NCI-H1930 (cell line): ENCODE measurements at places on chromosomes 13 and 19.

DNA sequence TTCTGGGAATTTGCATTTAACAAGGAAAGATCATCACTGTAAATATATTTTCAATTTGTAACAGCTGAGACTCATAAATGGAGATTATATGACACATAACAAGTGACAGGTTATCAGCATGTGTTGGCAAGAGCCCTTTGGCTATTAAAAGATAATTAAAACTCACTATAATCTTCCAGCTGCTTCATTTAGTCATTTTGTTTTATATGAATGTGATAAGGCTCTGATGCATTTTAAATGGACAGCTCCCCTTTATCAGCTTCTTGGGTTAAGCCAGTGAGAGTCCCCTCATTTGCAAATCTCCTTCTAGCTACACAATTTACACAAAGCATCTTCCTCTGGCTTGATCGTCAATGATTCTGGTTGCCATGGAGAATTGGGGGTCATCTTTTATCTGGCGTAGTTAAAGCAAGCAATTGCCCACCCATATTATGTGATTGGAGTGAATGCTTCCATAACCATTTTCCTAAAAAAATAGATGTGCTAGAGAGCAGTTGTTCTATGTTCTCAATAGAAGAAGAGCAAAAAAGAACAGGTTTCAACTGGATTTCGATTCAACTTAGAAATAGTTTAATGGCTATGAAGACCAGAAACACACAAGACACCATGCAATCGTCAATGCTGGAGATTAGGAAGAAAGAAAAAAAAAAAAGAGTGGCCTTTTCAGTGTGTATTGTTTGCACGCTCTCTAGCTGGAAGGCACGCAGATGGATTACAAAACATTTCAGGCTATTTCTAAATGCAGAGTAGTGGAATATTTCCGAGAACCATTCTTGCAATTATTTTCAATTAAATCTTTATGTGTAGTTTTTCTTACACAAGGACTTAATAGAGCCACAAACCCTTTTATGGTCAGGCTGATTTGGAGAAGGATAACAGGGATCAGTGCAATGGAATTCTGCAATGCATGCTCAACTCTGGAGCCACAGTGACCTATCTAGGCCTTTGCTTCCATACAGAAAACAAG lies 27.4 kb downstream of the STARD13 start:
- DNase-seq, result no peak

- DNase-seq, result no peak
Measured at GRCh38 chr13:108269601-108270328, at the start of gene TNFSF13B. Gene TNFSF13B, plus strand, starts transcription at chr13:108269718. Its CDS starts 178 bp downstream, at chr13:108269896.

DNA sequence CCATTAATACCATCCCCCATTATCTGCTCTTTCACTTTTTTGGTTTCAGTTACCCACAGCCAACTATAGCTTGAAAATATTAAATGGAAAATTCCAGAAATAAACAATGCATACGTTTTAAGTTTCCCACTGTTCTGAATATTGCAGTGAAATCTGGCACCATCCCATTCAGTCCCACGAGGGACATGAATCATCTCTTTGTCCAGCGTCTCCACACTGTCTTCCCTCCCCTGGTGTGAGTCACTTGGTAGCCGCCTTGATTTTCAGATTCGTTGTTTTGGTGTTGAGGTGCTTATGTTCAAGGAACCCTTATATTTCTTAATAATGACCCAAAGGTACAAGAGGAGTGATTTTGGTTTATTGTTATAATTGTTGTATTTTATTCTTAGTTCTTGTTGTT lies 246.1 kb downstream of the DCT start:
- DNase-seq, result no peak

DNA sequence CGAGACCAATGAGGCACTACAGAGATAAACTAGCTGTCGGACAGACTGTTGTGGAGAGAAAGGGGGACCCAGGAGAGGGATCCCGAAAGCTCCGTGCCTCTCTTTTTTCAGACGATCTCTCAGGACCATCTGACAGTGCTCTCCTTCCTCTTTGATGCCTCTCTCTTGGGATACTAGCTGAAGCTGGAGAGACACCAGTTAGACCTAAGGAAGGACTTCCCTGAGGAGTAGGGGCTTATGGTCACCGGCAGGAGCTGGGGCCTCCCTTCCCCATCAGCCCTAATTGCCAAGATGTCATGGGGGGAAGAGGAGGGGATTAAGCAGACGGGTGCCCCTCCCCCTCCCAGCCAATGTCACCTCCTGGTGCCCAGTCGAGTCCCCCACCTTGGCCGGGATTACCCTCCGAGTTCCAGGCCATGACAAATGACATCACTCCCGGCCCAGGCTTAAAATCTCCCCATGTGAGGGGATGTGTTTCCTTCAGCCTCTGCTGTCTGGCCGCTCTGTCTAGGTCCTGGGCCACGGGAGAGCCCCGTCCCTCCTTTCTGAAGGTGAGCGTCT lies at the start of gene CRX:
CRX (plus strand) TSS at position 478 of the 561 bp plus-strand sequence. CDS start 12,507 bp downstream, outside the sequence.
- DNase-seq, result no peak

GRCh38 chr19:1616875-1617274 lies 11.6 kb upstream of the UQCR11 start:
- no peak for DNase-seq

GRCh38 chr19:13993590-13994300 lies 12.4 kb downstream of the RFX1 start:
- DNase-seq, result no peak

GRCh38 chr13:101416181-101417042 lies at the start of gene NALCN:
Gene NALCN, minus strand, starts transcription at chr13:101416508. Its CDS starts 17,382 bp downstream, at chr13:101399126.
- peak; percentile 44 for DNase-seq

GRCh38 chr19:12884202-12884601 lies 2.8 kb downstream of the KLF1 start:
- no peak for DNase-seq

GRCh38 chr13:111975539-111976473 lies 91.1 kb upstream of the SOX1 start:
- no peak for DNase-seq

- no peak for DNase-seq
Measured at GRCh38 chr19:3124630-3125029, 11.2 kb upstream of the GNA15 start.

- no peak for DNase-seq
Measured at GRCh38 chr19:37953171-37953917, 46.3 kb downstream of the SIPA1L3 start.

DNA sequence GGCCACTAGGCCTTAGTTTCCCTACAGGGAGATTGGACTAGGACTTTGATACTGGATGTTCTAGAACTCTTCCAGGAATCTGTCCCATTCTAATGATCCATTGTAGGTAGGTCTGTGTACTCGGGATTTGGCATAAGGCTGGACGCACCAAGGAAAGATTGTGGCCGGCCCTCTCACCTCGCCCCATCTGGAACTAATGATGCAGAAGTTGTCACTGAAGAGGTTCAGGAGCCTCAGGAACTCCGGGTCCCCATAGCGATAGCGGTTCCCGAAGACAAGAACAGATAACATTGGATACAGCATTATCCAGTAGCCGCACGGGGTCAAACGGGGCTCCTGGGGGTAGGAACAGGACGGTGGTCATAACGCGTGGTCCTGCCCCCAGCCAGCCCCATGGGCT lies 11.2 kb downstream of the EGLN2 start:
- DNase-seq, result no peak

DNA sequence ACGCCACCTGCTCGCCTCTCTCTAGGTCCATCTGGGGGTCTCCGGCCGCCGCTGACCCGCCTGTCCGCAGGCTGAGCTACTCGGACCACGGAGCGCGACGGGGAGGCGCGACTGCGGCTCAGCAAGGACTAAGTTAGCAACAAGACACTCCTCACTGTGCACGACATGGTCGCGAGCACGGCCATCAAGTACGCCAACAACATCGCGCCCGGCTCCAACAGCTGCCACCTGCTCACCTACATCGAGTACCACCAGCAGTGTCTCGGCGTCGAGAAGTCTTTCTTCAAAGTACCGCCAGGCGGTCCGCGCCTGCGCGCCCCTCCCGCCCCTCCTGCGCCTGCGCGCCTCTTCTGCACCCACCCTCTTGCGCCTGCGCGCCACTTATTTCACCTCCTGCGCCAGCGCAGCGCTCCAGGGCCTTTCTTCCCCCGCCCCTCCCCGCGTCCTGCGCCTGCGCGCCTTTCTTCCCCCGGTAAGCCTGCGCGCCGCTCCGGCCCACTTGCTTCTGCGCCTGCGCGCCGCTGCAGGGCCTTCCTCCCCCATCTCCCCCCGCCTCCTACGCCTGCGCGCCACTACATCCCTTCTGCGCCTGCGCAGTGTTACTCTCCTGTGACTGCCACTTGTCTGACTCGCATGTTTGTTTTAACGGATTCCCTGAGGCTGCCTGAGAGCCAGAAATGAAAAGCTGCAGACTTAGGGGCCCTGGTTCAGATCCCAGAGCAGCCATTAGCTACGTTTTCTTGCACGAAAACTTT lies 64.0 kb downstream of the ACSBG2 start:
- peak; percentile 94 for DNase-seq

- DNase-seq, result no peak
Measured at GRCh38 chr13:50512474-50513299, 330.8 kb downstream of the DLEU7 start.

- no peak for DNase-seq
Measured at GRCh38 chr19:38557205-38557799, 60.5 kb downstream of the MAP4K1 start.

DNA sequence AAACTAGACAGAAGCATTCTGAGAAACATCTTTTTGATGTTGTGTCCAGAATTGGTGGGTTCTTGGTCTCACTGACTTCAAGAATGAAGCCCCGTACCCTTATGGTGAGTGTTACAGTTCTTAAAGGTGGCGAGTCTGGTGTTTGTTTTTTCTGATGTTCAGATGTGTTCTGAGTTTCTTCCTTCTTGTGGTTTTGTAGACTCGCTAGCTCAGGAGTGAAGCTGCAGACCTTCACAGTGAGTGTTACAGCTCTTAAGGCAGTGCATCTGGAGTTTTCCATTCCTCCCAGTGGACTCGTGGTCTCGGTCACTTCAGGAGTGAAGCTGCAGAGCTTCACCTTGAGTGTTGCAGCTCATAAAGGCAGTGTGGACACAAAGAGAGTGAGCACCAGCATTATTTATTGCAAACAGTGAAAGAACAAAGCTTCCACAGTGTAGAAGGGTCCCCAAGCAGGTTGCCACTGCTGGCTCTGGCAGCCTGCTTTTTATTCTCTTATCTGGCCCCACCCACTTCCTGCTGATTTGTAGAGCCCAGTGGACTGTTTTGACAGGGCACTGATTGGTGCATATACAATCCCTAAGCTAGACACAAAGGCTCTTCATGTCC lies 1820.8 kb downstream of the UQCRFS1 start:
- DNase-seq, result no peak

DNA sequence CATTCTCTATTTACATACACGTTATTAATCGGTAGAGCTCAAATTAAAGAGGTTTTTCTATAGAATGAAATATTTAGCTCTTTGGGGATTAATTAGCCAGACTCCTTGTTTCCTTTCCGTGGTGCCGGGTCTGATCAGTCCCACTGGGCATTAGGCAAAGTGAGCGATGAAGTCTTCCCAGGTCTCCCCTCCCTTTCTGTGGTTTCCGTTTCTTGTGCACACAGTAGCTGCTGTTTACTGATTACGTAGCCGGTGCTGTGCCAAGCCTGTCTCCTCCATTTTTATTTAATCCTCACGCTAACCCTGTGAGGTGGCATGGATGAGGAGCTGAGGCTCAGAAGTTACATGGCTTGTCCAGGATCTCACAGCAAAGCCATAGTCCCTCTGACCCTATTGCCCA lies 9.0 kb downstream of the SLC25A15 start:
- DNase-seq, result no peak

DNA sequence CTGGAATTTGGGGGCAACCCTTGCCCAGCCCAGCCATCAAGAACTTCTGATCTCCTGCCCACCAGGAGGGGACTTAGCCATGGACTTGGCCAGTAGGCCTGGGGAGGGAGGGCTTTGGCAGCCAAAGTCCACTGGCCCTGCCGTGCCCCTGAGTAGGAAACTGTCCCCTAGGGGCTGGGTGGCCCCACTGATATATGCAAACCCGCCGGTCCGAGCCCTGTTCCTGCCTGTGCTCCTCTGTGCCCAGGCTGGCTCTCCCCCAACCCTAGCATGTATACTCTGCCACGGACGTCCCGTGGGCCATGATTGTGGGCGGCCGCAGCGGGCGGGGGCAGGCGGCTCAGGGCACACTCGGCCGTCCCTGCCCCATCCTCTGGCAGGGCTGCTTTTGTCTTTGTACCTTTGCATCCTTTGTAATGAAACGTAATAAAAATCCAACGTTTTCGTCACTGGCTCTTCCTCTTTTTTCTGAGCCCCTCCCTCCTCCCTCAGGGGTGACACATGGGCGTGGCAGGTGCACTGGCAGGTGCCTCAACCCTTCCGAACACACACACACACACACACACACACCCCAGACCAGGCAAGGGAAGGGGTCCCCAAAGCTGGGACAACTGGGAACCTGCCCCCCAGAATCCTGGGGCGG lies 9.1 kb downstream of the COMP start:
- DNase-seq, result no peak

DNA sequence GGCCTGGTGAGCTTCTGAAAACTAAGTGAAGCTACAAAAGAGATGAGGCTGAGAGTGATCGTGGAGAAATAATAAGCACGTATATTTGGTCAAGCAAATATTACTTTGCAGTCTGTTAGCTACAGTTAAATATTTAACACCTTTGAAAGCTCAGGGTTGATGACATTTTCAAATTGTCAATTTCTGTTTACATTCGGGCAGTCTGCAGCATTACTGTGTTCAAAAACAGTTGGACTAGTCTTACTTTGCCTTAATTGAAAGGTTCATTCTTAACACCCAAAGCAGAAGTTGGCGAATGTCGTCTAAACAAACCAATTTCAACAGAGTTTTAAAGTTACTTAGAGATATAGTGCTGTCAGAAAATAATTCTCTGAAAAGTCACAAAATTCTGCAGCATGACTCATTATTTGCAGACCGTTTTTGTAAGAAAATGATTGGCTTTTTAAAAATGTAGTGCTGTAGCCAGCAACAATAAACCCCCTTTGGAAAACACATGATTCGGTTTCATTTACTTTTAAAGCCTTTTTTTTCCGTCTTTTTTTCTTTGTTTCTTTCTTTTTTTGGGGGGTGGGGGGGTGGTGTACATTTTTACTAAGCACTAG lies 549.0 kb downstream of the GPC6 start:
- no peak for DNase-seq

DNA sequence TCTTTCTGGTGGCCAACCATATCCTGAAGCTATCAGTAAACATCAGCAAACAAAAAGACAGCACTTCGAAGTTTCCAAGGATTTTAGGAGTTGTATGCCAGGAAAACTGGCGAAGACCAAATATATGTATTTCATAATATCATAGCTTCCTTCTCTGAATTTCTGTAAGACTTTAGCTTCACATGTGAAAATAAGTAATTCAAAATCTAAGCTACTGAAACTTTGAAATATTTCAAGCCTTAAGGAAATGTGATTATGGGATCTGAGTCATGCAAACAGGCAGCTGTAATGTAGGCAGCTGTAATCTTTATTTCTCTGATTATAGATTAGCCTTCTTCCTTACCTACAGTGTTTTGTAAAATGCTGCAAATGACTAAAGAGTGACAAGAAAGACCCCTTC lies 70.7 kb upstream of the ANKRD10 start:
- no peak for DNase-seq

- DNase-seq, result no peak
Measured at GRCh38 chr13:96080676-96081075, 9.2 kb upstream of the HS6ST3 start.

- no peak for DNase-seq
Measured at GRCh38 chr13:103573446-103573845, 507.2 kb upstream of the SLC10A2 start.
